Stimulated activated CD4-positive, alpha-beta T cell treated with anti-CD3 and anti-CD28 coated beads, TNF-alpha, amount 100 ng/mL, for 24 hours (primary cell): ENCODE measurements at places on chromosomes 2 and 18.

GRCh38 chr18:49009661-49010060 lies 58.9 kb upstream of the SMAD7 start:
- no peak for DNase-seq

GRCh38 chr18:51603551-51603950 lies 406.1 kb upstream of the MEX3C start:
- DNase-seq = no peak

DNA sequence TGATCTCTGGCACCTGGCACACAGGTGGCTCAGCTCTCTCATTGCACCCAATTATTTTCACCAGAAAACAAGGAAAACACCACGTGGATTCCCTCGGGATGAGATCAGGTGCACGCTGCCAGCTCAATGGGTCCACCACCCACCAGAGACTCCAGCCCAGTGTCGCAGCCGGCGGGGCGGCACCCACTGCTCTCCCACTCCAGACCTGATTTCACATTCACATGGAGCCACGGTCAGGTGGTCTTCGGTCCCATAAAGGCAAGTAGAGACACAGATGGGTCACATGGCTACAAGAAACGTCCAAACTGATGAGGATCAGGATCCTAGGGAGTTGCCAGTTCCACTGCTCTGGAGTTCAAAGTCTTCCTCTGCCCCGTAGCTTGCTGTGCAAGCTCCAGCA lies 217.6 kb downstream of the ANKRD30B start:
- no peak for DNase-seq

DNA sequence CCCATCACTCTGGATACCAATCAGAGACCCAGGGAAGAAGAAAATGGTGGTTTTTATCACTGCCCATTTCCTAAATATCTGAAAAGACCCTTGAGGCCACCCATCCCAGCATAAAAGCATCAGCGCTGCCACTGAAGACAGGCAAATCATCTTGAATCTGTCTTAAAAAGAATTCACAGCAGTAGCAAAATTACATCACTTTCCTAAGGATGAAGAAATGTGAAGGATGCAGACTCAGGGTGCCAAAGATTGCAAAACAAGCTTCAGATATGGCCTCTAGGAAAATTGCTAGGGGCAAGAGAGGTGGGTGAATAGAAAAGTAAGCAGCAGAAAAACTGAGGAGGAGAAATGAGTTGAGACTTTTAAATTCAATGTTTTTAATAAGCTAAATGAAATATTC lies 70.0 kb downstream of the SLC25A12 start:
- no peak for DNase-seq

GRCh38 chr2:177030451-177031105 lies 182.0 kb upstream of the HNRNPA3 start:
- no peak for DNase-seq

DNA sequence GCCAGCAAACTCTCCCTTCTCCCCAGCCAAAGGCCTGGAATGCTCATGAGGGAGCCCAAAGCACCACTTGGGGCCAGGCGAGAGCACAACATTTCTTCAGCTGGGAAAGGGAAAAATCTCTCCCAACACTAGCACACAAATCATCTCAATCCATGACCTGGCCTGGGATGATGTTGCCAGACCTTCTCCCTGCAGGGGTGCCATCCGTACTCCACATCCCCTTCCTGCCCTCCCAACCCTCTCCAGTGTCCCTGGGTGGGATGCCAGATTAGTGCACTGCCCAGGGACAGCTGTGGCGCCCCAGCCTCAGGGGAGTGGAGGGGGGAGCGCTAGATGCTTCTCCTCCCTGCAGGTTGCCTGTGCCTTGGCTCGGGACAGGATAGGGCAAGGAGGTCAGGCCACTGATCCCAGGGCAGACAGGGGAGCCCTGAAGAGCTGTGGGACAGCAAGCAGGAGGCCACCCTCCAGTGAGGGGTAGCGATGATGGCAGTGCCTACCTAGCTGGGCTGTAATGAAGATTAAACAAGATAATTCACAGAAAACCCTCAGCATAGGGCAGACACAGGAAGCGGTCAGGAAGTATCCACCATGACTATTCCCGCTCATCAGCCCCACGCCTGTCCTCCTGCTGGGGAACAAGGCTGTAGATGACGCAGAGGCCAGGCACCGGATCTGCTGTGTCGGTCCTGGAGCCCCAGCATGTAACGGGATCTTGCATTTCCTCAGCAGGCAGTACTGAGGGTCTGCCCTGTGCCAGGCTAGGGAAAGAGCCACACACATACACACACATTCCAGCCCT lies 31.1 kb downstream of the SERTAD2 start:
- no peak for DNase-seq

DNA sequence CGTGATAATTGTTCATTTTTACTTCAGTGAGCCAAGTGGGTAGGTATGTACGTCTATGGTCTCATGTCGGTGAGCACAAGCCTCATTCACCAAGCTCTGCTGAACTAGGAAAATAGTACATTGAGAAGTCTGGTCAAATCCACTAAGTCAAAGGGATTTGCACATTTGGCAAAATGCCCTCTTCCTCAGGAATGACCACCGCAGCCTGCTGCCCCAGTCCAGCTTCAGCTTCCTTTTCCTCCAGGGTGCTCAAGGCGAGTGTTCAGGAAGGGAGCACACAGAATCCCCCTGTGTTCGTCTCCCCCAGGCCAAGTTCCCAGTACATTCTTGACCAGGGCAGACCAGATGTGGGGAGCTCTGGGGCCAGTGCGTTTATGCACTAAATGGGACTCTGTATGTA lies 23.0 kb downstream of the TCF7L1 start:
- no peak for DNase-seq

DNA sequence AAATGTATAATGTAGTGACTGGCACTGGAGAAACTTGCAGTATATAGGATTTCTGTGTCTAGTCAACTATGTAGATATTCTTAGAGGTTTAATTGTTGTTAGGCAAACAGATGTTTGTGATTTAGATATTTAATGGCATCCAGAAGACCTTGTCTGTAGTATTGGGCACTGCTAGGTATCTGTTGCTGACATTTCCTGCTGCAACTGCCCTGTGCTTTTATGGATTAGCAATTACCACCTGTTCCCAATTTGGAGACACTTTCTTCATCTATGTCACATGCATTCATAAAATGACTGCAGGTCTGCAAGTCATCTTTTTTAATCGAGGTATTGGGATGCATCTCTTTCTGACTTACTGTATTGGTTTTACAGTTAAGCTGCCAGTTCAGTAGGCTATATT lies 71.3 kb downstream of the ITGA4 start:
- no peak for DNase-seq

DNA sequence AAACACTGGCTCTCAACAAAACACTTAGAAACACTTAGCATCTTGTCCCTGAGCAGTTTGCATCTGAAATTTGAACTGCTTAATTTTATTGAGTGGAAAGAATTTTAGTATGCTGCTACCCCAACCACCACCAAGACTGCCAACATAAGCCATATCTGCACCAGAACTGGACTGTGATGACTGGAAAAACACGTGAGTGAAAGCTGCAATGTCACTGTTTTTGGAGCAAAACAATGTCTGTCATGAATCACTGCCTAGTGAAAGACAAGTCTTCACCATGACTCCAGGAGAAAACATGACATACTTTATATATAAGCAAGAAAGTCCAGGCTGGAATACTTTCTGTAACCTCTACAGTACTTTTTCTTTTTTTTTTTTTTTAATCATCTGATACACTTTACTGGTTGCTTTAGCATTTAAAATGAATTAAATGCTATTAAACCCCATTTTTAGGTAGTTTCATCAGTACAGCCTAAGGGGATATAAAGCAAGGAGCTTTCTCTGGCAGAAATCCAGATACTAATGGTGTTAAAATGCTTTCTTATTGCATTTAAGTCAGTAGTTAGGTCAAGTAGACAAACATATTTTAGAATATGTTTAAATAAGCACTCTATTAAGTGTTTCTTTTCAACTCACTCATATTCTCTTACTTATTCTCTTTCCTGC lies 2129.4 kb upstream of the PIK3C3 start:
- DNase-seq = no peak

- no peak for DNase-seq
Observed at GRCh38 chr2:23621616-23622015, 236.6 kb downstream of the KLHL29 start.

- DNase-seq = no peak
Observed at GRCh38 chr2:112644155-112644932, 1.4 kb upstream of the SLC20A1 start.

GRCh38 chr2:200483729-200484198 lies 26.1 kb downstream of the KCTD18 start:
- DNase-seq = peak; percentile 24

DNA sequence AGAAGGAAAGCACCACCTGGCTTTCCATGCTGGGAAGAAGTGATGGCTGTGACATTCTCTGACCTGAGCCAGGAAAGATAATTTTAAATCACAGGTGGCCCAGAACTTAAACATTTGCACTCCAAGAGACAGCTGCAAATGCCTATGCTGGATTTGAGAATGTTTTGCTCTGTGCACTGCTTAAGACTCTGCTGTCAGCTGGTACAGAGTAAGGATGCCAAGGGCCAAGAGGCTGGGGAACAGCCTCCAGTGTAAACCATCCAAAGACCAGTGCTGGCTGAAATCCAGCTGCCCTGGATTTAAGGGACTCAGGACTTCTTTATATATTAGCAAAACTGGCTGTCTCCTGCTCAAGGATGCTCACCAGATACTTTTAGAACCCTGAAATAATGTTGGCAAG lies 3.9 kb downstream of the HOXD8 start:
- DNase-seq = no peak

- DNase-seq = no peak
Observed at GRCh38 chr2:141455211-141455826, 675.5 kb downstream of the LRP1B start.

- no peak for DNase-seq
Observed at GRCh38 chr2:156343096-156343939, 10.8 kb upstream of the NR4A2 start.

GRCh38 chr18:36322408-36322728 lies 24.9 kb downstream of the FHOD3 start:
- no peak for DNase-seq

- DNase-seq = no peak
Observed at GRCh38 chr2:228669690-228670089, 488.2 kb upstream of the SPHKAP start.

DNA sequence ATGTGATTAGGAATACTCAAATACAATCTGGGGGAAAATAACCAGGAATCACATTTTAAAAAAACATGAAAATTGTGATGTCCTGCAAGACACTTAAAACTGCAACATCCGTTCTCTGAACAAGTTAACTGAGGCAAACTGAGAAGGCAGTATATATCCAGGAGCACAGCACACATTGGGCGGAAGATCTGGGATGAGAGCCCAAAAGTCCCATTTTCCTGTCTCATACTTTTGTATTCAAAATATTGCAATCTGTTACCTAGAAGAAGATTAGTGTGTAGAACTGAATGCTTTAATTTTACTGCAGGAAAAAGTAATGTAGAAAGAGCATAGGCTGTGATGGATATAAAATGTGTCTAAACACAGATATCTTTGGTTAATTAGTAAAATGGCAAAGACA lies 276.8 kb upstream of the FANCL start:
- DNase-seq = no peak

GRCh38 chr2:120312076-120312475 lies 33.9 kb upstream of the INHBB start:
- no peak for DNase-seq

- DNase-seq = peak; percentile 53
Observed at GRCh38 chr2:100262555-100263320, 59.6 kb downstream of the LONRF2 start.

DNA sequence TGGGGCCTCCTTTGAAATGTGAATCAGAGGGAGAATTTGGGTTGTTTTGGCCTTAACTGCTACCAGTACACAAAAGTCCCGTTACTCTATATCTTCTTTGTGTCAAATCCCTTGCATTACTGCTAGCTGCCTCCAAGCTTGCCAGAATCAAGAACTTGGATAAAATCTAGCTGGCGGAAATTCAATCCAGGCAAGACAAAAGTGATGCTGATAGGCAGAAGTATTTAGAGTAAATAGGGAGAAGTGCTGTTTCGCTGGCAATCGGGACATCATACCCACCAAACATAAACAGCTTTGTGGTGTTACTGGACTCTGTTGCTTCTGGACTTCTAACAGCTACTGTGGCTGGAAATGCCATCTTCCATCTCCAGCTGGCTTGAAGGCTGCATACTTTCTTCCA lies 2.5 kb downstream of the IFIH1 start:
- DNase-seq = no peak

DNA sequence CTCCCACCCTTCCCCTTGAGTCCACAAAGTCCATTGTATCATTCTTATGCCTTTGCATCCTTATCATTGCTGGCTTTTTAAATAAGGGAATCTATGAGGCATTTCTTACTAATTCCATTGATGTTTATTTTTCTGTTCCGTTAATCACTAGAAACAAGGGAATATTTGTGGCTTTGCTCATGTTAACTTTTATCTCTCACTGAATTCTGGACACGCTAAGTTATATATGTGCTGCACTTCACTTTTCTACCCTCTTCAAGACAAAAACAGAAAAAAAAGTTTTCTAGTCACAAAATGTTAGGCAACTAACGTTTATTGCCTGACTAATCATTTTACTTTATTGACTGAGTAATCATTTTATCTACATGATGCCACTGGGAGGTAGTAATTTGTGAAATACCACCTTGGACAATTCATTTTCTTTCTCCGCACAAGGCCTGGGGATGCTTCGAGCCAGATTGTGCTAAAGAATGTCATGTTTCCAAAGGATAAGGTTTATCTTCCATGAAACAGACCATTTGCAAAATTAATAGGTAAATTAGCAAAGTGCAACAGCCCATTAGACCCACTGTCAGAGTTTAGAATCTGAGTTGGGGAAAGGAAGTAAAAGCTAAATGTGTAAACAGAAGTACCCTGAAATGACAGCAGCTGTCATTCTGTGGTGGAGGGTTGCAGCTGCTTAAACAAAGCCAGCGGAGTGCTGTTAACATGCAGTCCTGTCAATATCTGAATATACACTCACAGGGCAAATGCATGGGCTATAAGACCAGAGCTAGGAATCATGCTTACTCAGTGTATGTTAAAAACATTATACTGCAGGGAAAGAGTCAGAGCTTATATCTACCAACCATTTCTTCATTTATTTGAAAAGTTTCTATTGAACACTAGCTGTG lies 658.7 kb downstream of the CNTNAP5 start:
- DNase-seq = no peak

- no peak for DNase-seq
Observed at GRCh38 chr2:120735746-120736170, at the start of gene GLI2. Gene GLI2 (plus strand): TSS chr2:120735868. CDS start chr2:120797321, 61,453 bp downstream.

- DNase-seq = no peak
Observed at GRCh38 chr2:236180076-236180816, 12.1 kb upstream of the GBX2 start.

DNA sequence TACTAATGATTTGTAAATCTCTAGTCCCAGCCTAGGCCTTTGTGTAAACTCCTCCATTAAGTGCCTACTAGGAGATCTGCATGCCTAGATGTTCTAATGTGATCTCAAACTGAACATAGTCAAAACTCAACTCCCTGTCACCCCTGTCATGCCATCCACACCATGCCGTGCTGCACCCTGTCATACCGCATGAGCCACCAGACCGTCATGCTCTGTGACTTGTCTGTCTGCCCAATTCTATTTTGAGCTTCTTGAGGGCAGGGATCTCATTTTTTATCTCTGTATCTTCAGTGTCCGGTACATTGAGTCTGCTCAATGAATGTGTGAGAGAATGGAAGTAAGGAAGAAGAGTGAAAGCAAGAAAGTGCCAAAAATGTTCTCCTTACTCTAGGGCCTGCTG lies 35.5 kb downstream of the GREB1L start:
- DNase-seq = no peak
